Activated CD4-positive, CD25-positive, alpha-beta regulatory T cell (primary cell): ENCODE measurements at places on chromosomes 7 and 10.

- no peak for DNase-seq
Measured at GRCh38 chr7:69663911-69664832, 65.9 kb downstream of the AUTS2 start.

- no peak for DNase-seq
Measured at GRCh38 chr7:86470763-86471162, 172.9 kb upstream of the GRM3 start.

DNA sequence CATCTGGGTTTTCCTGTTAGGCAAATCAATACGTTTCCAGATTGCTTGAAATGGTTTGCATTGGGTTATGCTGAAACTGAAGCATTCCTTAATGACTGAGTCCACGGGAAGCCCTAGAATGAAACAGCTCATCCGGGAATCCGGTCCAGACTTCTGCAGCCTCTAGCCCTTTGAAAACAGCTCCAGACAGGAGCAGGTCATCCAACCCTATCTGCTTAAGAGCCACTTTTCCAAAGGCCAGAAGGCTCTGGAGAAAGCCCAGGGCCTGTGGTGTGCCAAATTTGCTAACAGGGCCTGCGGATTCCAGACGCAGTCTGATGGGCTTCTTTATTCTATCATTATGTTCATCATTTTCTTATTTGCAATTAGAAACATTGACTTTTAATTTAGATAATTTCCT lies 265.4 kb downstream of the SKIDA1 start:
- no peak for DNase-seq

- no peak for DNase-seq
Measured at GRCh38 chr10:121084016-121084674, 233.0 kb downstream of the WDR11 start.

GRCh38 chr7:124035706-124036105 lies 2.8 kb upstream of the TMEM229A start:
- no peak for DNase-seq

DNA sequence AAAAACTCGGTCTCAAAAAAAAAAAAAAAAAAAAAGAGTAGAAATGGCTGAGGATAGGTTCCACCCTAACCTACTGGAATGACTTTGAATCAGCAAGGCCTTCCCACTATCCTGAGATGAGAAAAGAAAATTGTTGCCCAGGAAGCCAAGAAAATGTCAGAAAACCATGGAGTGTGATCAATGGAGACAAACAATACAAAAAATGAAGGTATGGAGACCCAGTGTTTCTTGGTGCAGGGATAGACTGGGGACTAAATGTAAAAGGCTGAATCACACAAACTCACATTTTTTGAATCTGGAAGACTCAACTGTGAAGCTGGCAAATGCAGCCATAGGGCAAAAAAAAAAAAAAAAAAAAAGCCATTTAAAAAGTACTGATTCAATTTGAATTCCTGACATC lies 364.3 kb upstream of the ANKRD30A start:
- DNase-seq: no peak

- DNase-seq: no peak
Measured at GRCh38 chr10:550665-551372, 138.6 kb downstream of the DIP2C start.

- DNase-seq: no peak
Measured at GRCh38 chr10:97532935-97533671, 34.4 kb downstream of the UBTD1 start.
